ENCODE measurements at places on chromosomes 3 and 15.

GRCh38 chr3:134201201-134202130 lies 49.2 kb downstream of the RYK start:
- no peak for DNase-seq

- DNase-seq = no peak
Observed at GRCh38 chr15:73683777-73684580, at the start of gene CD276. Gene CD276, plus strand, starts transcription at chr15:73684383. Its CDS starts 15,257 bp downstream, at chr15:73699640.

GRCh38 chr3:142154186-142154585 lies 4.8 kb upstream of the TFDP2 start:
- DNase-seq = no peak

GRCh38 chr3:17810759-17811158 lies 68.3 kb upstream of the TBC1D5 start:
- no peak for DNase-seq

DNA sequence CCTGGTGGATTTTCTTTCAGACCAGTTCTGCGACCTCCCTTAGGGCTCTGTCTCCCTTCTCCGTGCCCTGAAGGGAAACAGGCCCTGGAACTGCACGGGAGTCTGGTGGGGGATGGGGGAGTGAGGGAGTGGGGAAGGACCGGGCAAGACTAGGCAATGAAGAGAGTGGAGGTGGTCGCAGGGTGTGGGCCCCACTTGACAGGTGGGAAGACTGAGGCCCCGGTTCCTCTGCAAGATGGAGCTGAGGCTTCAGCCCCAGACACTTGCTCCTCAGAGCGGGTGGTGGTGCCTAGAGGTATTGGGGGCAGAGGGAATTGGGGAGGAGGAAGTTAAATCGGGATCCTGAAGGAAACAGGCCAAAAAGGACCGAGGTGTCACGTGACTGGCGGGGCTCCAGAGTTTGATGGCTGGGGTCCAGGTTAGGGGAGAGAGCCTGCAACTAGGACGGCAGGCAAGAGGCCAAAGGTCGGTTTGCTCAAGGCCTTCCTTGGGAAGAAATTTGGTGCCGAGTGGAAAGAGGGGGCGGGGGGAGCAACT lies 597 bp upstream of the CAMK1 start:
- no peak for DNase-seq

GRCh38 chr3:156816091-156816793 lies 9.9 kb upstream of the LEKR1 start:
- peak; percentile 15 for DNase-seq

DNA sequence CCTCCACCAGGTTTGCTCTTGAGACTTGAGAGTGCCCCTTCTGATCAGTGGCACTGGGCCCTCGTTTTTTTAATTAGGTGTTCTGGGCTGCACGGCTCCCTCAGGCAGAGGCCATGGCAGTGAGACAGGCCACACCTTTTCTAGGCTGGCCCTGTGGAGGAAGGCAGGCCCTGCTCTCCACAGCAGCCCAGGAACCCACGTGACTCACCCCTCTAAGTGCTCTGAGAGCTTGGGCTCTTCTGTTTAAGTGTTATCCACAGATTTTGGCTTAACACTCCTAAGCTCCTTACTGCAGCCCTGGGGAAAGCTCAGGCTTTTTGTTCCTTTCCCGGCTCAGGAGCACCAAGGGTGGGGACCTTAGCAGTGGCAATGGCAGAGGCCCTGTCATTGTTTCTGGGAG lies 463.2 kb upstream of the GBE1 start:
- no peak for DNase-seq

DNA sequence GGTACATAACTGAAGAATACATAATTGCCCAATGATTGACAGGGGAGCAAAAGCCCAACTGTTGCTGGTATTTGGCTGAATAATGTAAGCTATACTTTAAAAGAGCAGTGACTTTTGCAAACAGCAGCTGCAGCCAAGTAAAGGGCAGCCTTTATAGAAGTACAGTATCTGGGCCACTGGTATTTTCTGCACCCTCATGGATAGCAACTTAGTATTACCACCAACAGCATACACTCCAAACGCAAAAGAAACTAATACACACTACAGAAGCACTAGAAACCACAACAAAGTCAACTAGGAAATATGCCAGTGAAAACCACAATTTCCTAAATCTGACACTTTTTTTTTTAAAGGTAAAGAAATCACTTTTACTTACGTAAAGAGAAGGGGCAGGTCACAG lies 206.1 kb downstream of the TIGIT start:
- no peak for DNase-seq

DNA sequence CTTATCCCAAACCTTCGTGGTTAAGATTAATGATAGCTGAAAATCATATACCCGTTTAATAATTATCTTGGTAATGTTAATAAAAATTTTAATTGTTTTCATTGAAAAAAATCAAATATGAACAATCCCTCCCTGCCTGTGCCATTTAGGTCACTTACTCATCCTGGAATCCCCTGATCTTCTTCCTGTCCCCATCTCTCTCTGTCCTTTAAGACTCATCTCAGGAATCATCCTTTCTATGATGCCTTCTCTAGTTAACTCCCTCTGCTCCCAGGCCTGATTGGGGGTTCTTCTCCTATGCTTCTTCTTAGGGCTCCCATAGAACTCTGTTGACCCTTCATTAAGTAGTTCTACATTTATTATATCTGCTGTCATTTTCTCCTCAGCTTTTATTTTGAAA lies 91.6 kb downstream of the MBNL1 start:
- no peak for DNase-seq

GRCh38 chr3:187112934-187113793 lies 26.1 kb downstream of the RPL39L start:
- no peak for DNase-seq

DNA sequence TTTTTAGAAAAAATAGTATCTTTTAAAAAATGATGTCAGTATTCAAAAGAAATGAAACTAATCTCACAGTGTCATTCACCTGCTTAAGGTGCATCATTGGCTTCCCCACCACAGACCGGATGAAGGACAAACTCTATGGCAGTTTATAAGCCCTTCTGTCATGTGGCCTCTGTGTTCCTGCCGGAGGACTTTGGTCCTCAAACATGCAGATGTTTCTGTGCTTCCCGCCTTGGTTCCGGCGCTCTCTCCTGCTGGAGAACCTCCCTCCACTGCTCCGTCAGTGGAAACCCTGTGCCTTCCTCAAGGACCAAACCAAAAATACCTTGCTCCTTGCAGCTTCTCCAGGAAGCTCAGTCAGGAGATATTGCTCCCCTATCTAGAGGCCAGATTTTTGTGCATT lies 326.3 kb downstream of the UACA start:
- no peak for DNase-seq

Data from stimulated activated CD4-positive, alpha-beta T cell treated with anti-CD3 and anti-CD28 coated beads, Interleukin-1b, Interleukin-23, amount 100 ng/mL, for 1 hour (primary cell).